ENCODE measurements at places on chromosomes 4 and X.
A peak's percentile ranks its signal among the peaks of the same experiment; 100 is the strongest.

DNA sequence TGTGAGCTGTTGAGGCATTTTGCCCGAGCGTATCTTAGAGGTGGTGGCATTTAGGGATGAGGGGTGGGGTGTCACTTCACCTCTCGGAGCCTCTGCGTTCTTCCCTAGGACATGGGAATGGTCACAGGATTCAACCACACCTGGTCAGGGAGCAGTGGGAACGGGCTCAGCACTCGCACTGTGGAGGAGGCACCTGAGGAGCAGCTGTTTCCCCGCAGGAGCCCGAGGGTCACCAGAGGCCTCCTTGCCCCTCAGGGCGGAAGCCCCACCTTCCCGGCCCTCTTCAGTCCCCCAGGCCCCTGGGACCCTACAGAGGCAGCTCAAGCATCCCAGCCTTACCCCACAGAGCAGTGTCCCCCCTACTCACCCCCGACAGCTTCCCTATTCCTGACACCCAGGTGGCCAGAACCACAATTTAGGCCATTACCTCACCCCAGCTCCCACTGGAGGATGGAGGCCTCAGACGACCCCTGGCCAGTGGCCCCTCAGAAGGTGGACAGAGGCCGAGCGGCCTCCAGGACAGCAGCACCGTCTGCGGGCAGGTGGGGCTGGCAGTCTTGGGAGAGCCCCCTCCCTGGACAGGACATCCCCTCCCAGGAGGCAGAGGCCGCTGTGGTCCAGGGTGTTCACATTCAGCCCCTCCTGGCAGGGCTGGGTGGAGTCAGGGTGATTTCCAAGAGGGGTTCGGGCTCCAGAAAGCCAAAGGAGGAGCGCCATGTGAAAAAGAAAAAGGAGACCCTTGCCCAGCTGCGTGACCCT, 4.2 kb upstream of the HTRA3 start:
- peaks cover 56% of the 10 kb centered on the region for H3K27me3 ChIP-seq
- H3K4me3 ChIP-seq = no peak overlapping the region
- H3K27ac ChIP-seq = no peak overlapping the region
- DNase-seq = no peak

DNA sequence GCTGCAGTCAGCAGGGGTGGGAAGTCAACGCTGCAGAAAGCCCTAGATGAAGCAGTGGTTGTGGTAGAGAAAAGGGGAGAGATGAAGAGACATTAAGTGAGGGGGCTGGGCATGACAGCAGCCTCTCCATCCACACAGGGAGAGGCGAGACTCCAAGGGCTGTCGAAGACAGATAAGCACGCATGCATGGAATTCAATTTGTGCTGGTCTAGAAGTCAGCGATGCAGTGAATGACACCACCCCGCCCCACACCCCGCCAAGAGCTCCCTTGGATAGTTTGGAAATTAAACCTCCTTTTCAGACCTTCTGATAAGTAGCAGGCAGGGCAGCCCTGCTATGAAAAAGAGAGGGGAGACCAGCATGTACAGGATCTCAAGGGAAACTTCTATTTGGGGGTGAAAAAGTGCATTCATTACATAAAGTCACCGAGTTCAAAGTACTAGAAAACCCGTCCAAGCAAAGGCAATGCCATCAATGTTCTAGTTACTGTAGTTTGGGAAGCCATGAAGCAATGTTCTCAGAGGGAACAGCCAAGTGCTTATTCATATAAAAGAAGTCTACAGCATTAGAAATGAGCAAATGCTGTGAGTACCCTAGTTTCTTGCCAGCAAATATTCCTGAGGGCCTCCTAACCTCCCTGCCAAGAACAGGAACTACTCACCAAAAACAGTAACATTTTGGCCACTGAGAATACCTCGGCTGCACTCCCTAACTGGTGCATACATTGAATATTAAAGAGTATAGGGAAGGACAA, 152.3 kb upstream of the ANXA10 start:
- DNase-seq = no peak
- no peaks in the 10 kb centered on the region for H3K27me3 ChIP-seq
- no peak overlapping the region for H3K4me3 ChIP-seq
- no peaks in the 10 kb centered on the region for H3K36me3 ChIP-seq
- H3K27ac ChIP-seq = no peak overlapping the region

GRCh38 chrX:51641421-51642021, 22.8 kb upstream of the CENPVL3 start:
- H3K27ac ChIP-seq = no peak overlapping the region
- DNase-seq = peak; percentile 29
- H3K36me3 ChIP-seq = no peaks in the 10 kb centered on the region

GRCh38 chr4:173417833-173418232, 18.9 kb upstream of the SCRG1 start:
- no peak overlapping the region for H3K27ac ChIP-seq
- H3K27me3 ChIP-seq = no peaks in the 10 kb centered on the region
- H3K4me3 ChIP-seq = no peak overlapping the region

- no peaks in the 10 kb centered on the region for H3K27me3 ChIP-seq
- no peak overlapping the region for H3K27ac ChIP-seq
- no peak for DNase-seq
- H3K36me3 ChIP-seq = peaks cover 61% of the 10 kb centered on the region
- no peaks in the 10 kb centered on the region for H3K4me1 ChIP-seq
These were observed 22.4 kb downstream of the HPRT1 start for GRCh38 chrX:134482371-134482770.

DNA sequence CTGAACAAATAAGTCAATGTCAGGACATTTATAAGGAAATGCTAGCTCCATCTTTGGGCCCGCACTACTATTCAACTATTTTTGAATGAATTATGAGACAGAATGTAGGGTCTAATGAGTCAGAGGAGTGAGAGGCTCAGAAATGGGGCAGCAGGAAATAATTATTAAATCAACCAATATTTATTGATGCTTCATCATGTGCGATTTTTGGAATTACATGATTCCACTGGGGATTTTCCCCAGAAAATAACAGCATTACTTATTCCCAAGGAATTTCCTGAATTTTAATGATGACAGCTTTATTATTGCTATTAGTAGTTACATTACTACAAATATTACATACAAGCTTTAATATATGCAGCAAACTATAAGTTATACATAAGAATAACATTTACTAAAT, 49.3 kb upstream of the PHF8 start:
- no peaks in the 10 kb centered on the region for H3K36me3 ChIP-seq
- H3K4me3 ChIP-seq = no peak overlapping the region
- DNase-seq = no peak
- H3K27ac ChIP-seq = no peak overlapping the region
- H3K27me3 ChIP-seq = no peaks in the 10 kb centered on the region

- DNase-seq = no peak
- no peaks in the 10 kb centered on the region for H3K36me3 ChIP-seq
- no peaks in the 10 kb centered on the region for H3K27me3 ChIP-seq
- H3K27ac ChIP-seq = no peak overlapping the region
These were observed 17.1 kb downstream of the USP46 start for GRCh38 chr4:52641854-52642563.

GRCh38 chr4:30610361-30610760, 109.8 kb upstream of the PCDH7 start:
- no peak for DNase-seq
- no peaks in the 10 kb centered on the region for H3K36me3 ChIP-seq
- no peak overlapping the region for H3K4me3 ChIP-seq
- H3K27ac ChIP-seq = no peak overlapping the region
- no peaks in the 10 kb centered on the region for H3K4me1 ChIP-seq
- H3K27me3 ChIP-seq = no peaks in the 10 kb centered on the region

GRCh38 chr4:161949946-161950725, 213.7 kb downstream of the FSTL5 start:
- H3K4me1 ChIP-seq = no peaks in the 10 kb centered on the region
- H3K36me3 ChIP-seq = no peaks in the 10 kb centered on the region
- no peaks in the 10 kb centered on the region for H3K27me3 ChIP-seq
- H3K4me3 ChIP-seq = no peak overlapping the region
- H3K27ac ChIP-seq = no peak overlapping the region

DNA sequence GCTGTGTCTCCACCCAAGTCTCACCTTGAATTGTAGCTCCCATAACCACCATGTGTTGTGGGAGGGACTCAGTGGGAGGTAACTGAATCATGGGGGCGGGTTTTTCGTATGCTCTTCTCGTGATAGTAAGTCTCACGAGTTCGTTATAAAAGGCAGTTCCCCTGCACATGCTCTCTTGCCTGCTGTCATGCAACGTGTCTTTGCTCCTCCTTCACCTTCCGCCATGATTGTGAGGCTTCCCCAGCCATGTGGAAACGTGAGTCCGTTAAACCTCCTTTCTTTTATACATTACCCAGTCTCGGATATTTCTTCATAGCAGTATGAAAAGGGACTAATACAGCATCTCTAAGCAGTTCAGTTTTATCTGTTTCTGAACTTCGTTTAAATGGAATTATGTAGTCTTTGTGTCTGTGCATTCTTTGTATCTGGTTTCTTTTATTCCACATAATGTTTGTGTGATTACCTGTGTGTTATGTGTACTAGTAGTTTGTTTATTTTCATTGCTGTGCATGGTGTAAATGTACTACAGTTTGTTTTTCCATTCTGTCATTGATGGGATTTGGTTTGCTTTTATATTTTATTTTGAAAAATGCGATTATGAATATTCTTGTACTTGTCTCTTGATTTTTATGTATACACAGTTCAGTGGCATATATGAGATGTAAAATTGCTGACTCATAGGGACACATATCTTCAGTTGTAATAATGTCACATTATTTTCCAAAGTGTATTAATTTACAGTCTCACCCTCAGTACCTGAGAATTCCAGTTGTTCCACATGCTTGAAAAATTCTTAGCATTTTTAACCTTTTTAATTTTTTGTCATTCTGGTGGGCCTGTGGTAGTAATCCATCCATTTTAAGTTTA, 304.9 kb downstream of the GBA3 start:
- no peaks in the 10 kb centered on the region for H3K36me3 ChIP-seq
- no peaks in the 10 kb centered on the region for H3K27me3 ChIP-seq
- H3K27ac ChIP-seq = no peak overlapping the region
- H3K4me3 ChIP-seq = no peak overlapping the region
- DNase-seq = no peak
- H3K4me1 ChIP-seq = no peaks in the 10 kb centered on the region

GRCh38 chrX:17459661-17460060, 84.7 kb downstream of the NHS start:
- no peak overlapping the region for H3K27ac ChIP-seq
- no peaks in the 10 kb centered on the region for H3K36me3 ChIP-seq
- DNase-seq = no peak
- H3K4me3 ChIP-seq = no peak overlapping the region
- H3K27me3 ChIP-seq = no peaks in the 10 kb centered on the region

- H3K27me3 ChIP-seq = no peaks in the 10 kb centered on the region
- DNase-seq = no peak
- H3K36me3 ChIP-seq = peaks cover 20% of the 10 kb centered on the region
- no peak overlapping the region for H3K4me3 ChIP-seq
- H3K27ac ChIP-seq = no peak overlapping the region
These were observed 62.1 kb downstream of the TBC1D14 start for GRCh38 chr4:6971536-6972374.

- no peak for DNase-seq
- no peak overlapping the region for H3K27ac ChIP-seq
- H3K36me3 ChIP-seq = no peaks in the 10 kb centered on the region
These were observed 85.3 kb upstream of the NKX1-1 start for GRCh38 chr4:1491328-1492141.

GRCh38 chr4:6452116-6452896, 20.1 kb downstream of the PPP2R2C start:
- H3K27me3 ChIP-seq = no peaks in the 10 kb centered on the region
- no peak overlapping the region for H3K27ac ChIP-seq
- H3K4me3 ChIP-seq = no peak overlapping the region

DNA sequence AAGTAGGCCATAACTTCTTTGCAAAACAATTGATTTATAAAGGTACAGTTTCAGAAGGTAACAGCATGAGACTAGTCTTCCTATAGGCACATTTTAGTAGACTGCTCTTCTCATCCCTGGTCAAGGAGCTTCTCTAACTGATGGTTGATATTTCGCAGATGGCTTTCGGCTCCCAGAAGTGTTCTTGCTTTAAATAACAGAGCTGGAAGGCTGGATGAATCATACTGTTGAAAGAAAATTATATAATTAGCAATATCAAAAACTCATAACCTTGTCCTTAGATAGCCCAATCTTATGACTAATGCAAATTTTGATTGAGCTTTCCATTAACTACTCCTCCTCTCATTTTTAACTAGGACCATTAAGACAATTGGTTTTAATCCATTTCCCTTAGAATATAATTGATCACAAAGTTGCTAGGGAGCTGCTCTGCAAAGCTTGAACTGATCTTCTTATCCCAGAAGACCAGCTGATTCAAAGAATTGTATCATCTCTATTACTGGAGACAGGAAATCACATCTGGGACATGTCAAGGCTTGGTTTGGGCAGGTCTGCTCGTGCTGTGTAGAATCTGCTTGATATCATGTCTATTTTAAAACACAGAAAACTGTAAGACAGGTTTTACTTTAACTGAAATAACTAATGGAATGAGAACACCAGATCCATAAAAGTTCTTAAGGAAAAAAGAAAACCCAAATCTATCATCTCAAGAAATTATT, 38.6 kb downstream of the CENPU start:
- H3K4me1 ChIP-seq = no peaks in the 10 kb centered on the region
- no peaks in the 10 kb centered on the region for H3K27me3 ChIP-seq
- H3K36me3 ChIP-seq = peaks cover 15% of the 10 kb centered on the region
- H3K27ac ChIP-seq = no peak overlapping the region
- no peak overlapping the region for H3K4me3 ChIP-seq

DNA sequence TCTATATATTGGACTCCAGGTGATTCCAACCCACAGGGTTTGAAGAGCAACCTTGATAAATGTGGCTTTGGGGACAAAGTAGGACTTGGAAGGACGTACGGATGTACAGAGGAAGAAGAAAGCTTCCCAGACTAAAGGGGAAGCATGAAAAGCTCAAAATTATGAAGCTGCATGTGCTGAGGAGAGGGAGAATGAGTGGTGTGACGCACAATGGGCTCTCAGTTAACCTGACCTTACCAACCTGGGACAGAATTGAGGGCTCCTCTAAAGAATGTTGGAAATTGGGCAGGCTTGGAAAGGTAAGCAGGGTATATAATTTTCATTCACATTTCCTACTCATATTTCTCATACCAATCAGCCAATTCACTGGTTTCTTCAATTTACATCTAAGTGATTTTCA, 10.5 kb upstream of the TIGD2 start:
- H3K4me3 ChIP-seq = no peak overlapping the region
- no peak overlapping the region for H3K27ac ChIP-seq
- H3K36me3 ChIP-seq = no peaks in the 10 kb centered on the region

DNA sequence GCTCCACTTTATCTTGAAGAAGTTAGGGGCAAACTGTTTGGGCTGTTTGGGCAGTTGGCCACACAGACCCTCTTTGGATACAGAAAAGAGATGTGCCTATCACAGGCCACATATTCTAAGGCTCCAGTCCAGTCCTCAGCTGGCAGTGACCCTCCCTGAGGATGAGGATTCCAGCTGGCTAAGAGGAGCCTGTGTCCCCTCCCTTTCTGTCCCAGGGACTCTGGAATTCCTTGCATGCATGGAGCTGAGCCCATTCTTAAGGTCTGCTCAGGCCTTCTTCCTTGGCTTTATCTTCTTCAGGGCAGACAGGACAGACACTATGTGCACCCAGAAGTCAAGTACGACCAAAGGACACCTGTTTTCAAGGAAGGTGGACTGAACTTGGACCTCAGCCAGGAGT, 23.8 kb upstream of the GK2 start:
- no peak overlapping the region for H3K4me3 ChIP-seq
- no peaks in the 10 kb centered on the region for H3K36me3 ChIP-seq
- DNase-seq = no peak
